Hematopoietic multipotent progenitor cell treated with erythropoietin and hydrocortisone succinate and interleukin-3 and kit ligand, for 15 days (in vitro differentiated cells): ENCODE measurements at places on chromosomes 12 and 14.

DNA sequence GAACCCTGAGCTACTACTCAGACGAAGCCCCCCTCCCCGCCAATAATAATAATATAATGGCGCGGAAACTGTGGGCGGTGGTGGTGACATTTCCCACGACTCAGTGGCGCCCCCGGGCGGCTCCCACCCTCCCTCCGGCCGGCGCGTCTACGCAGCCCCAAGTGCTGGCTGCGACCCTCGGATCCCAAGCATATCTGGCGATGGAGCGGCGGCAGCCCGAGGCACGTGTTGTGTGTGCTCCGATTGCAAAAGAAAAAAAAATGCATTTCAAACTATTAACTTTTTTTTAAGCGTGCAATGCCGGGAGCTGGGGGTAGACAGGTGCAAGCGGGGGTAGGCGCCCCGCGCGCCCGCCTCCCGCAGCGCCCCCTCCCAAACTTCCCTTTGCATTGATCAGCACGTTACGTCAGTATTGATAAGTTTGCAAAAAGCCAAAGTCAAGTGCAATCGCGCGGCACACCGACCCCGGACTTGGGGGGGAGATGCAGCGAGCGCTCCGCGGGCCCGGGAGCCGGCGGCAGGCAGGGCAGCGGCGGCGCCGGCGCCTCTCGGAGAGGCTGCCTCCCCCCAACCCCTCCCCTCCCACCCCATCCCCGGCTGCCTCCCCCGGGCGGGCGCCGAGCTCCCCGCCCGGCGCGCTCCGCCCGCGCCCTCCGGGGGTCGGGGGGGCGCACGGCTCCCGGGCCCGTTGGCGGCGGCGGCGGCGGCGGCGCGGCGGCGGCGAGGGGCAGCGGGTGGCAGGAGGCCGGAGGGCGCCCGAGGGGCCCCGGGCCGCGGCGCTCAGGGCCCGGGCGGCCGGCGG, 113.1 kb upstream of the MYL2 start:
- no peak for DNase-seq

- no peak for DNase-seq
Observed at GRCh38 chr12:96121271-96121711, 72.9 kb upstream of the ELK3 start.

DNA sequence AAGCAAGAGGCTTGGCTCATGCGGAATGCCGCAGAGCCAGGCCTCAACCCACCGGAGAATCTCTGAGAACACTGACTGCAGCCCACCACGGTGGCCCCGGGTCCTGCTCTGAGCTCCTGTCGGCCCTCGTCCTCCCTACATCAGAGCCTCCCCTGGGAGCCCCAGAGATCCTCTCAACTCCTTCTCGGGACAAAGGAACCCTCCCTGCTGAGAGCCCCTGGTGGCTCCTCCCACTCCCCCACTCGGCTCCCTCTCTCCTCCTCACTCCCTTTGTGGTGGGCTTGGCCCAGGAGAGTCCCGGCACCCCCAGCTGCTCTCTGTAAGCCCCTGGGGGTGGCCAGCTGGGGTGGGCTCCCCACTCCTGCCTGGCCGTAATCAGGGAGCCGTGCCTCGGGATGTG, 11.1 kb upstream of the INF2 start:
- DNase-seq: no peak

- no peak for DNase-seq
Observed at GRCh38 chr12:53219292-53219955, 12.4 kb upstream of the ITGB7 start.

- DNase-seq: no peak
Observed at GRCh38 chr14:76678244-76678800, 82.9 kb upstream of the VASH1 start.

DNA sequence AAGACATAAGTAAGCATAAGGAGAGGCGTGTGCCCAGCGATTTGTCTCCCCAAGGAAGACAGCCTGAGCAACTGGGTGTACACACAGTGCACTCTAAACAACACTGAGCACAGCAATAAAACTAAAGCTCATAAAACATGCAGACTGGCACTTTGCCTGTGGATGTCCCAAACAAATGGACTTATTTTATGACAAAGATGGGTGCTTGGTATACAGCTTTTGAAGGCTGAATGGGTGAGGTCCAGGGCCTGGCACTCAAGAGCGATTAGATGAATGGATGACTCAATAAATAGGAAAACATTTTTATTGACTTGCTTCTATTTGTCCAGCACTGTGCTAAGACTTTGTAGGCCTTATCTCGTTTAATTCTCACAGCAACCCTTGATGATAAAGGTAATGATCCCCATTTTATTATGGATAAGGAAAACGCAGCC, 28.5 kb downstream of the LGMN start:
- DNase-seq: no peak

- DNase-seq: no peak
Observed at GRCh38 chr14:99224116-99224910, 47.7 kb downstream of the BCL11B start.

- DNase-seq: no peak
Observed at GRCh38 chr14:60323199-60323896, 74.3 kb downstream of the PPM1A start.

DNA sequence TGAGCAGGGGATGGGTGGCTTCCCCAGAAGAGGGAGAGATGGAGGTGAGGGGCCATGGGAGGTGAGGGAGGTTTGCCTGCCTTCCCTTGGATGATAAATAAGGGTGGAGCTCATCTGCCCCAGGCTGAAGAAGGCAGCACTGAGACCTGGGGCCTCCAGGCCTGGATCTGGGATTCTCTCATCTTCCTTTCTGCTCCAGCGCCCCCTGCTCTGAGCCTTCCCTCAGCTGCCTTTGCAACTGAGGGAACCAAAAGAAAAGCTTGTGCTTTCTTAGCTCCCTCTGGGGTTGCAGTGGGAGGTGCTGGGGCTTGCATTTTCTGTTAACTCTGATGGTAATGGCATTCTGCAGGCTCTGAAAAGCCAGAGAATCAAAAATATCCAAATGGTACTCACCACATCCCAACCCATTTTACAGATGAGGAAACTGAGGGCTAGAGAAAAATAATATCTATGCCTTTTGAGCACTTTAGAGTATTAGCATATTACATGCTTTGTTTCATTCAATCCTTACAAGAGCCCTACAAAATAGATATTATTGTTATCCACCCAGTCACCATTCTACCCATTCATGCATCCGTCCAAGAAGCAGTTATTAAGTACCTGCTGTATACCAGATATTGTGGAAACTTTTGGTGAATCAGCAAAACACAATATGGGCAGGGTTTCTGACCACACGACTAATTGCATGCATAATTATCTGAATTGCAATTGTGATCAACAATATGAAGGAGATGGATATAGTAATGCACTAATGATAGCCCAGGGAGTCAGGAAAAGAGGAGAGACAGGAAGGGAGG, 102.2 kb downstream of the WSCD2 start:
- DNase-seq: no peak

DNA sequence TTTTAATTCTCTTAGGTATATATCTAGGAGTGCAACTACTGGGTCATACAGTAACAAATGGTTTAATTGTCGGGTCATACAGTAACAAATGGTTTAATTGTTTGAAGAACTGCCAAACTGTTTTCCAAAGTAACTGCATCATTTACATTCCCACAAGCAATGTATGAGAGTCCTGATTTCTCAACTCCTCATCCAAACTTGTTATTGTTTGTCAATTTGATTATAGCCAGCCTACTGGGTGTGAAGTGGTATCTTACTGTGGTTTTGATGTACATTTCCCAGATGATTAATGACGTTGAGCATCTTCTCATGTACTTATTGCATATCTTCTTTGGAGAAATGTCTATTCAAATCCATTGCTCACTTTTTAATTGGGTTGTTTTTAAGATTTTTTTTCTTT, 67.6 kb upstream of the CFL2 start:
- no peak for DNase-seq

DNA sequence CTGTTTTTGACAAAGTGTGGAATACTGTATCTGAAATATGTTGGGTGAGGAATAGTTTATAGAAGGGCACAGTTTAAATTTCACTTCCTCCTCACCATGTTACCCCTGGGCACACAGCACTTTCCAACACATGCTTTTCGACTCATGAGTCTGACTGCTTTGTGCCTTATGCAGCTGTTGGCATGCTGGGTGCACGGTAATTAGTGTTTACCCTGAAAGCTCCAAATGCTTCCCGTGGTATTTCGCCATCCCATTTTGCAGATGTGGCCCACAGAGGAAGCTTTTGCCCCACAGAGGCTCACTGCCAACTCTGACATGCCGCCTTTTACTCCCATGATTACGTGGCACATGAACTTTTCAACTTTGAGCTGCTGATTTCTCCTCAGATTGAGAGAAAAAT, 168.6 kb downstream of the PRKCH start:
- no peak for DNase-seq

- DNase-seq: no peak
Observed at GRCh38 chr12:128867466-128867865, 14.2 kb downstream of the GLT1D1 start.

DNA sequence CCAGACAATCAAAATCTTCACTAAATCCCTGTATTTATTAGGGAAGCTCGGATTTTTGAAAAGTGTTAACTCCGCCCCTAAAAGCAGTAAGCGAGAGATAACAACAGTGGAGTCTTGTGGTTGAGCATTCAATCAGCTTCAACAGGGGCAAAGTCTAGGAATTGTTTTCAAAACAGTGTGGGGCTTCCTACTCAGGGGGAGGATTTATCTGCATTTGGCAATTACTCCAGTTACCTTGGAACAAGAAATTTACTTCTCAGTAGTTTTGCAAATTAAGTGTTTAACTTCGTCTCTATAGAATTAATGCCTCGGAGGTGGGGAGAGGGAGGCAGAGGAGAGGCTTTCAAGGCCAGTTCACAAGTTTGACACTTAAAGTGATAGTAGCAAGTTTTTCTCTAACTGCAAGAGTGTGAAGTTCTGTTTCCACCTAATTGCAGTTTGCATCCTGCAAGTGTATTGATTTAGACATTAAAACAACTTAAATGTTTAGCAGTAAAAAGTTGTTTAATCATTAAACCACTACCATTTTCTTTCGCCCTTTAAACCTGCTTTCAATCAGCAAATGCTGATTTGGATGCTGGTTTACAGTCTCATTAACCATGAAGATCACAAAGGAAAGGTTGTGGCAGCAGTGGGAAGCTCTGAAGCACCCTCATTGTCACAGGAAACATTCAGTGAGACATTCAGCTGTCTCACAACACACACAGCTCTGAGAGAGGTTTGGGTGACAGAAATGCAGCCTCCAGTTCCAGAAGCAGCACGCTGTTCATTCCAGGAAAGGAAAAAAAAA, 102.0 kb downstream of the HMGA2 start:
- no peak for DNase-seq

- no peak for DNase-seq
Observed at GRCh38 chr12:107320033-107320928, 226.9 kb upstream of the CRY1 start.

DNA sequence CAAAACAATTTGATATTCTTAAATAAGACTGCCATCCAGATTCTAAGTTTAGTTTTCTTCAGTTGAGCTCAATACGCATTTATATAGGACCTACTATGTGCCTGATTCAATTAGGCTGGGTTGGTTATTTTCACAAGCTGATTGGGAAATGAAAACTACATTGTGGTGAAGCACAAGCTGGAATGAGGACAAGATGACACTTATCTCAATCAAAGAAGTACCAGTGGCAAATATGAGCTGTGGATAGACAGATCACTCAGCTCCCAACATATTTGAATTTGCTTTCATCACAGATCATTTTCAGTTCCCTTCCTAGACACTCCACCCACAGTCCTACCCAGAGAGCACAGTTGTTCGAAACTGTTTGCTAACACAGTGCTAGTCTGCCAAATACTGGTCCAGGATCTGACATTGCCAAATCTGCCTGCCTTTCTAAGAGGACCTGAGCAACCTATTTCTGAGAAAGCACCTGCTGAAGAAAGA, 74.7 kb downstream of the LLPH start:
- no peak for DNase-seq

DNA sequence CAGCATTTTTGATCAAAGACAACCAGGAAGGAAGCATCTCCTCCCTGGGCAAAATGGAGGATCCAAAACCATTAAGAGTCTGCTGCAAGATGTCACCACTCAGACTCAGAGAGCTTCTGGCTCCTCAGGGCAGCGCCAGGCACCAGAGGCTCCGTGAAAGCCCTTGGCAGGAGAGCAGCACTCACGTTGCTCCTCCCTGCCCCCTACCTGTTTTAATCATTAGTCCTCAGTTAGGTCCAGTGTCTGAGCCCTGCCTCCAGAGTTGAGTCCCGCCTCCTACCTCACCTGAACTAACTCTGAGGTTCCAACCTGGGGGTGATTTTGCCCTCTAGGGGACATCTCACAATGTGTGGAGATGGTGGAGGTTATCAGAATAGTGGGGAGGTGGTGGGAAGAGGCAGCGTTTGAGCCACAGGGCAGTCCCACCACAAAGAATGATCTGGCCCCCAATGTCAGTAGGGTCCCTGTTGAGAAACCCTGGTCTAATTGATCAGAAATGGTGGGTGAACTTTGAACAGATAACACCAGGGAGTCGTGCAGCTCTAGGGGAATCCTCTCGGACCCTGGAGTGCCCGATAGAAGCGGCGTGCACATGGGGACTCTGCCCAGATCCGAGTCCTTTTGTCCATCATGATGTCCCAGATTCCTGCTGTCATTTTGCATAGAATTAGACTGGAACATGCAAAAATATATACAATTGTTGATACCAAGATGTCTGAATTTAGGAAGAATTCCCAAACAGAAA, 156.7 kb upstream of the DIO3 start:
- no peak for DNase-seq

DNA sequence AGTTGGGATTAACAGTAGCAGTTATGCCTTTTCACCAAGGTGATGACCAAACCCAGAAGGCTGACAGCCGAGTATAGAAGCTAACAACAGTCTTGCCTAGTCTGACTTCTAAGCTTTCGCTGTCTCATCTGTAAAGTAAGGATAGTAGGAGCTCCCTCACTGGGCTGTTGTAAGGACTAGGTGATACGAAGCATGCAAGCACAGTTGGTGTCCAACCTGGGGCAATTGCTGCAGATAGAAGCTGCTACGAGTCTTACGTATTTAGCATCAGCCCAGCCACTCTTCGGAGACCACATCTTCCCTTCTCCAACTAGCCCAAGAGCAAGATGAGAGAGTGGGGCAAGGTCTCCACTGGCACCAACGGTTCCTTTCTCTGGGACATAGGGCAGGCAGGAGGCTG, 6.0 kb downstream of the HAL start:
- no peak for DNase-seq

- DNase-seq: no peak
Observed at GRCh38 chr12:65944637-65945036, 120.4 kb downstream of the HMGA2 start.

DNA sequence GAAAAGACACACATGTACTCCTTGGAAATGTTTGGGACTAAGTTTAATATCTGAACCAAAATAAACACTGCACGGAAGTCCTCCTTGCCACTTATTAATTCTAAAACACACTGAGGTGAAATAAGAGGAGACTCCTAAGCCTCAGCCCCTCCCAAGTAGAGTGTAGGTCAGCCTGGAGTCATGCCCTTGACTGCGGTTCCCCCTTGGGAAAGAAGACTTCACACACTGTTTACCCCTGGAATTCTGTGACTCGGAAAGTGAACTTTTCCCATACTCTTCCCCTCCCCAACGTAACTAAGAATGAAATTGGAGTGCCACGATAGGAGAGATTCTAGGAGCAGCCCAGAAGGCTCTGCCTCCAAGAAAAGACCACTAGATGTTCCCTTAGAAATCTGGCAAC, 8.6 kb upstream of the TFCP2 start:
- DNase-seq: no peak
